ENCODE measurements at places on chromosomes 1 and 21.

GRCh38 chr1:186093437-186093836 lies 281.6 kb downstream of the TPR start:
- DNase-seq = no peak

GRCh38 chr1:212218911-212219310 lies 66.3 kb upstream of the PPP2R5A start:
- DNase-seq = no peak

DNA sequence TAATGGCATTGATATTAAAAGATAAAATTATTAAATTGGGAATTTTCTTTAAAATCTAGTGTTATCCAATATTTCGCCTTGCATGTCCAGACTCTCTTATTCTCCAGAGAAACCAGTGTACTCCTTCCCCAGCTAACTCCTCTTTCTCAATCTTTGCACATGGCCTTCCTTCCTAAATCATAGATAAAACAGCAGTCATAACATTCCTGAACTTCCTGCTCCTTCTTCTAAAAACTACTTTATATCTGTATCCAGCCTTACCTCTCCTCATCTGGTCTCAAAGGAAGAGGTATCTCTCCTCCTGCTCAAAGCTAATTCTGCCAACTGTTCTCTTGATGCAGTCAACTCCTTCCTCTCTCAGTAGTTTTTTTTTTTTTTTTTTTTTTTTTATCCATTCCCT lies 39.5 kb upstream of the NEK7 start:
- no peak for DNase-seq

DNA sequence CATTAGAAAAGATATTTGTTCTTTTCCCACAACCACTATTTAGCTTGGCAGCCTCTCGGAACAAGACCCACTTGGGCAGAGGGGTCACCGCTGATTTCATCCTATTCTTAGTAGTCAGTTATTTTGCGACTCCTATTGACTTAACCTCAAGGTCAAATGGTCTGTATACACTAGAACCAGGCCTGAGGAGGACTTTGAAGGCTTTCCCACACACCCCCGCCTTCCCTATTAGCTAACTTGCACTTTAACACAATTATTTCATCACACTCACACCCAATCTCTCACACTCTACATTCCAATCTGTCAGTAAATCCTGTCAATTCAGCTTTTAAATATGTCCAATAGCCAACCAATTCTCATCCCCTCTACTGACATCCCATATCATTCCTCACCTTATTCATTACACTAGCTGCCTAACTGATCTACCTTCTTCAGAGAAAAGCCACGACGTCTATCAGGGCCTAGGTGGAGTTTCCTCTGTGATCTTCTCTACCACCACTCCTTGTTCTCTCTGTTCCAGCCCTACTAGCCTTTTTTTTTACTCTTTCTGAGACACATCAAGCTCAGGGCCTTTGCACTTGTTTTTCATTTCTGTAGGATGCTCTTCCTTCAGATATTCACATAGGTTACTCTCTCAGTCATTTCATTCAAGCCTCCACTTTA lies 1.0 kb upstream of the NIBAN1 start:
- no peak for DNase-seq

DNA sequence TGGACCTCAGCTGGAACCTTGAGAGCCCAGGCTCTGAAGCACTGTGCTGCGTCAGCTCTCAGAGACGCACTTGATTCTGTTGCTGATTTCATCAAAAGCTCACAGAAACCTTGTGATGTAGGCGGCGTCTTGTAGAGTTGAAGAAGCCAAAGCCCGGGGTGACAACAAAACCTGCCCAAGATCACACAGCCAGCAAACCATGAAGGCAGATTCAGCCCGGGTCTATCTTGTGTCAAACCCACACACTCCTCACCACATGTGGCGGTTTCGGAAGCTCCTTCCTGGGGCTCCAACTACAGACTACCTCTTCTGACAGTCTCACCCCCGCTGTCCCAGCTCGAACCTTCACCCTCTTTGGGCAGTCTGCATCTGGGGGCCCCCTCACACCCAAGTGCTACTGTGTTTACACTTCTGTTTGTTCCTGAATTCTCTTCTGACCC lies 50.4 kb downstream of the TENT5C start:
- no peak for DNase-seq

Data from mesenteric fat pad (tissue), 1 donor.